Activated T-helper 1 cell treated with anti-CD3 and anti-CD28 coated beads, Interleukin-12 subunit alpha, Interleukin-12 subunit beta, Interleukin-2, Interleukin-4 antibody, amounts not matched to agents 30 ng/mL and 10 ng/mL and 1 ng/mL, durations not matched to agents 14 hours and 24 hours and 36 hours (primary cell): ENCODE measurements at places on chromosomes 5 and 9. TPM values are rescaled to one million over a fixed set of nuclear protein-coding genes. Genes with fewer than 3 reads are reported as not detected.

NOL6 gene
- total RNA-seq = 87.3 and 90.1 TPM in 2 replicates

DNA sequence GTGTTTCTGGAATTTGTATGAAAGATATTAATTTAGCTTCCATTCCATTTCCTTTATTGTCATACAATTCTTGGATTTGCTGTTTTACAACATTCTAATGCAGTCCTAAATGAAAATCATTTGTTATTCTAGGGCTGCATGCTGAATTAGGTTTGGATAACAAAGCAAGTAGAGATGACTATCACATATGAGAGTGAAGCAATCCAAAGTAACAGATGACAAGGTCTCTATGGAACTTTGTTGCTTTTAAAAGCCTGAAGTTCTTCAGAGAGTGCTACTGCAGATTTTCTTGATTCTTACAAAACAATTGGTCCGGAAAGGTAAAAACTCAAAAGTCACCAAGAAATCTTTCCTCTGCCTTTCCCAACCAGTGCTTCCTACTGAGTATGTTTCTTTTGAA is 56.9 kb upstream of the VCAN start:
- no peaks in the 10 kb centered on the region for H3K4me1 ChIP-seq
- peaks cover 2% of the 10 kb centered on the region for H3K27me3 ChIP-seq
- H3K36me3 ChIP-seq = no peaks in the 10 kb centered on the region
- H3K27ac ChIP-seq = no peak overlapping the region

DNA sequence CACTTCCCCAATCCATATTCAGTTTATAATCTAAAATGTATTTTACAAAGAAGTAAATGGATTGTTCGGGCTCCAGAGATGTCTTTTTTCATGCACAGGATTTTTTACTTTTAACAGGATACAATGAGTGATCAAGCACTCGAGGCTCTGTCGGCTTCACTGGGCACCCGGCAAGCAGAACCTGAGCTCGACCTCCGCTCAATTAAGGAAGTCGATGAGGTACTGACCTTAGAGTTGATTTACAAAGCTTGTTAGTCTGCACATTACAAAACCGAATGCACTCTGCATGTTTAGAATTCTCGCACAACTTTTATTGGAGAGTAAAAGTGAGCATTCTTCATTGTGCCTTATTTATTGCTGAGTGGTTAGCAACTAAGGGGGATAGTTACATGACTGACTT is 65.2 kb downstream of the ERAP1 start:
- no peak overlapping the region for H3K4me3 ChIP-seq
- H3K4me1 ChIP-seq = peaks cover 17% of the 10 kb centered on the region
- peaks cover 54% of the 10 kb centered on the region for H3K36me3 ChIP-seq
- no peak overlapping the region for H3K27ac ChIP-seq

DUSP1 gene
- total RNA-seq = 11.9 and 12.5 TPM in 2 replicates

DNA sequence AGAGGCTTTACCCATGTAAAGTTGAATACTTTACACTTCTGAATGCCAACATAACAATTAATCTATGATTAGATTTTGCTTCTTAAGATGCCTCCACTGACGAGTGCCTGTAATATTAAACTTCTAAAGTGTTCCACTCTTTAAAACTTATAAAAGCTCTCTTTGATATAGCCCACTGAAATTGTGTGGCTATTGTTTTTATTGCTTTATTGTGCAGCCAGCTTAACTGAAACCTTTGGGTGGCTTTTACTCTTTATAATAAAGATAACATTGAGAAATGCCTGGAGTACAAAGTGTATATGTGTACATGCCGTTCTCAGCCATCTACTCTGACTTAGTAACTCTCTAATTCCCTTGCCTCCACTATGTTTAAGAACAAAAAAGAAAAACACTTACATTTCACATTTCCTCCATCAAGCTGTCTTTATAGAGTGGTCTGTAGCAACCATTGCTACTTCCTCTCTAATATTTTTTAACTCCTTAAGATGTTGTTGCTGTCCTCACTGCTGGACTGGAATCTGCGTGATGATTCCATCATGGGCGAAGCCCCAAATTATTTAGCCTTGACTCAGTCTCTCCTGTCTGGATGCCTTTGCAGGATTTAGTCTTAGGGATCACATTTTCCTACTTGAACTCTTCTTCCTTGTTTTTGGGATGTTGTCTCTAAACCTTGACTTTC is 9.1 kb downstream of the PIK3R1 start:
- no peak overlapping the region for H3K4me3 ChIP-seq
- H3K27ac ChIP-seq = no peak overlapping the region
- no peaks in the 10 kb centered on the region for H3K27me3 ChIP-seq
- DNase-seq = no peak
- H3K4me1 ChIP-seq = peaks cover 60% of the 10 kb centered on the region
- peaks cover 36% of the 10 kb centered on the region for H3K36me3 ChIP-seq

DNA sequence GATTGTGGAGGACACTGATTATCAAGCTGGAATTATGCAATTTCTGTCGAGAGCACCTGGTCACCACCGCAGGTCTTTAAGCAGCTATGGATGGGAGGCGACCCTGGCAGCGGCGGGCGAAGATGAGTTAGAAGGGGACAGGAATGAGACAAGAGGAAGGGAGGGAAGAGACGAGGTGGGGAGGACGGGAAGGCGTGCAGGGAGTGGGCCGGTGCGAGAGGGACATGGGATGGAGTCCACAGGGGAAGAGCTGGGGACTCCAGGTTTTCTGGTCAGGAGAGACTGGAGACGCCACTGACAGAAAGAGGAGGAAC is 192.3 kb downstream of the MELK start:
- no peaks in the 10 kb centered on the region for H3K4me1 ChIP-seq
- no peak for DNase-seq
- peaks cover 7% of the 10 kb centered on the region for H3K27me3 ChIP-seq
- no peaks in the 10 kb centered on the region for H3K36me3 ChIP-seq

PHF2 gene
- total RNA-seq = 24.5 and 26.5 TPM in 2 replicates

EXD3 gene
- 4.8 and 4.9 TPM in 2 replicates for total RNA-seq

- no peak overlapping the region for H3K4me3 ChIP-seq
- no peaks in the 10 kb centered on the region for H3K36me3 ChIP-seq
- no peak for DNase-seq
- H3K27ac ChIP-seq = no peak overlapping the region
- no peaks in the 10 kb centered on the region for H3K4me1 ChIP-seq
These were observed 82.6 kb downstream of the VCAN start for GRCh38 chr5:83554133-83554532.

- no peak overlapping the region for H3K4me3 ChIP-seq
- peaks cover 14% of the 10 kb centered on the region for H3K27me3 ChIP-seq
- DNase-seq = no peak
These were observed 6.2 kb upstream of the F2R start for GRCh38 chr5:76709762-76710161.

GRCh38 chr9:106420511-106420944 is 442.4 kb upstream of the ZNF462 start:
- H3K4me3 ChIP-seq = no peak overlapping the region
- H3K27ac ChIP-seq = no peak overlapping the region
- H3K27me3 ChIP-seq = no peaks in the 10 kb centered on the region
- H3K36me3 ChIP-seq = no peaks in the 10 kb centered on the region
- no peak for DNase-seq

PCDHGB1 gene
- 0.18 and 0.32 TPM in 2 replicates for total RNA-seq

SLC1A3 gene
- total RNA-seq = not detected in 2 replicates

DNA sequence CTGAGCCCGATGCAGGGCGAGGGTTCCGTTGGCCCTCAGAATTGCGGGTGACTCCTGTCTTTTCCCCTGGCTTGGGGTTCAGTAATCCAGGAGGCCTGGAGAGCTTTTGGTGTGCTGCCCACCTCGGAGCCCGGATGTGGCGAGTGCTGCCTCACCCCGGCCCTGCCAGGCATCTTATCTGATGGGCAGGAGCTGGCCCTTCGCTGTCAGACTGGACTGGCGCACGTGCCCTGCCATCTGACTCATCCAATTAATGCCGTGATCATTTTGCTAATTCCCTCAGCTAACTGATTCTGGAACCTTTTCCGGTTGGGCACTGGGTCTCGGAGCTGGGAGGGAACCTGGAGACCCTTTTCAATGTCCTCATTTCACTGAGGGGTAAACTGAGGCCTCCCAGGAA is 34.6 kb downstream of the RXRA start:
- no peaks in the 10 kb centered on the region for H3K27me3 ChIP-seq
- no peaks in the 10 kb centered on the region for H3K36me3 ChIP-seq
- H3K27ac ChIP-seq = no peak overlapping the region
- DNase-seq = no peak
- no peak overlapping the region for H3K4me3 ChIP-seq

- no peak overlapping the region for H3K4me3 ChIP-seq
- no peak overlapping the region for H3K27ac ChIP-seq
- DNase-seq = no peak
- peaks cover 1% of the 10 kb centered on the region for H3K27me3 ChIP-seq
- H3K36me3 ChIP-seq = no peaks in the 10 kb centered on the region
These were observed 4.7 kb upstream of the CACFD1 start for GRCh38 chr9:133454943-133455673.

- peak within 1 kb of the TSS; percentile 74 for H3K27ac ChIP-seq
- no peak for DNase-seq
- H3K36me3 ChIP-seq = peaks cover 3% of the 10 kb centered on the region
- no peaks in the 10 kb centered on the region for H3K4me1 ChIP-seq
- H3K4me3 ChIP-seq = no peak within 1 kb of the TSS
These were observed at the start of gene IRX2 for GRCh38 chr5:2751592-2752021. Gene IRX2, minus strand, starts transcription at chr5:2751677. Its CDS starts 264 bp downstream, at chr5:2751413.

- no peak overlapping the region for H3K4me3 ChIP-seq
- no peak for DNase-seq
- H3K36me3 ChIP-seq = no peaks in the 10 kb centered on the region
These were observed 102.2 kb downstream of the FGF18 start for GRCh38 chr5:171521679-171522078.

- no peak overlapping the region for H3K27ac ChIP-seq
- H3K4me1 ChIP-seq = no peaks in the 10 kb centered on the region
- no peak for DNase-seq
- no peak overlapping the region for H3K4me3 ChIP-seq
- H3K36me3 ChIP-seq = no peaks in the 10 kb centered on the region
These were observed 115.0 kb downstream of the NFIB start for GRCh38 chr9:14198841-14199455.

- H3K27ac ChIP-seq = peak overlapping the region; percentile 83
- H3K4me3 ChIP-seq = peak overlapping the region; percentile 56
- H3K4me1 ChIP-seq = no peaks in the 10 kb centered on the region
- no peak for DNase-seq
These were observed 1.7 kb upstream of the KLHL3 start for GRCh38 chr5:137737349-137738131.

KIF4B gene
- 0.05 TPM in 2 replicates for total RNA-seq

LCN1 gene
- total RNA-seq = not detected in 2 replicates

DNA sequence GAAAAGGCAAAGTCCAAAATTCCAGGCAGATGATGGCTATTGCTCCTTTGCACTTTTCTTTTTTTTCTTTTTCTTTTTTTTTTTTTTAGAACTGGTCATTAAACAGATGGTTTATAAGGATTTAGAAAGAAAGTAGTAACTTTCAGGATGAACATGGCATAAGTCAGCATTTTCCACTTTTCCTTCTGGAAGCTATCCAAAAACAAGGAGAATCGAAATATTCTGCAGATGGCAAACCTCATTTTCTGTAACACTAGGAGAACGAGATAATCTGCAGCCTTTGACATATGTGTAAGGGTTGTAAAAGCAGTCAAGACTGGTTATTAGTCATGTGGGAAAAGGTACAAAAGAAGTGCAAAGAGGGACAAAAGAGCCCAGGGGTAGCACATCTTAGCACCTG is 69.1 kb upstream of the PUM3 start:
- H3K27ac ChIP-seq = no peak overlapping the region
- peaks cover 2% of the 10 kb centered on the region for H3K27me3 ChIP-seq
- DNase-seq = no peak
- no peak overlapping the region for H3K4me3 ChIP-seq
- H3K36me3 ChIP-seq = no peaks in the 10 kb centered on the region

GRCh38 chr5:72117307-72117706 is 10.0 kb downstream of the MAP1B start:
- H3K4me1 ChIP-seq = no peaks in the 10 kb centered on the region
- no peaks in the 10 kb centered on the region for H3K36me3 ChIP-seq
- H3K27me3 ChIP-seq = peaks cover 43% of the 10 kb centered on the region
- H3K27ac ChIP-seq = no peak overlapping the region

- H3K36me3 ChIP-seq = no peaks in the 10 kb centered on the region
- H3K4me3 ChIP-seq = no peak overlapping the region
- peaks cover 5% of the 10 kb centered on the region for H3K27me3 ChIP-seq
- no peak overlapping the region for H3K27ac ChIP-seq
- peaks cover 6% of the 10 kb centered on the region for H3K4me1 ChIP-seq
- no peak for DNase-seq
These were observed 523.6 kb upstream of the DAB2 start for GRCh38 chr5:39948341-39948740.

DNA sequence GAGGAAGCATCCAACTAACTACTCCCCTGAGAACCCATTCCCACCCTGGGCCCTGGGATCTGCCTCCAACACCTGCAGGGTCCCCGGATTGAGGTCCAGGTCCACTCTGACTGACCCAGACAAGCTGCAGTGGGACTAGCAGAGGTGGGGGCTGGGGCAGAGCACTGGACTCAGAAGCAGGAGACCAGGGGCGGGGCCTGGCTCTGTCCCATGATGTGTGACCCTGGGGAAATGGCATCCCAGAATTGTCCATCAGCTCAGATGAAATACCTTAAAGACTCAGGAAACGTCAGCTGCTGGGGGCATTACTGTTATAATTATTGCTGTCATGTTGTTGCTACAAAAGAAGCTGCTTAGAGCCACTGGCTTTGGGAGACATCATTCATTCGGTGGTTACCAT is 202.4 kb downstream of the C9orf50 start:
- no peak for DNase-seq
- no peaks in the 10 kb centered on the region for H3K27me3 ChIP-seq
- peaks cover 1% of the 10 kb centered on the region for H3K36me3 ChIP-seq
- no peak overlapping the region for H3K27ac ChIP-seq
- H3K4me3 ChIP-seq = no peak overlapping the region

DNA sequence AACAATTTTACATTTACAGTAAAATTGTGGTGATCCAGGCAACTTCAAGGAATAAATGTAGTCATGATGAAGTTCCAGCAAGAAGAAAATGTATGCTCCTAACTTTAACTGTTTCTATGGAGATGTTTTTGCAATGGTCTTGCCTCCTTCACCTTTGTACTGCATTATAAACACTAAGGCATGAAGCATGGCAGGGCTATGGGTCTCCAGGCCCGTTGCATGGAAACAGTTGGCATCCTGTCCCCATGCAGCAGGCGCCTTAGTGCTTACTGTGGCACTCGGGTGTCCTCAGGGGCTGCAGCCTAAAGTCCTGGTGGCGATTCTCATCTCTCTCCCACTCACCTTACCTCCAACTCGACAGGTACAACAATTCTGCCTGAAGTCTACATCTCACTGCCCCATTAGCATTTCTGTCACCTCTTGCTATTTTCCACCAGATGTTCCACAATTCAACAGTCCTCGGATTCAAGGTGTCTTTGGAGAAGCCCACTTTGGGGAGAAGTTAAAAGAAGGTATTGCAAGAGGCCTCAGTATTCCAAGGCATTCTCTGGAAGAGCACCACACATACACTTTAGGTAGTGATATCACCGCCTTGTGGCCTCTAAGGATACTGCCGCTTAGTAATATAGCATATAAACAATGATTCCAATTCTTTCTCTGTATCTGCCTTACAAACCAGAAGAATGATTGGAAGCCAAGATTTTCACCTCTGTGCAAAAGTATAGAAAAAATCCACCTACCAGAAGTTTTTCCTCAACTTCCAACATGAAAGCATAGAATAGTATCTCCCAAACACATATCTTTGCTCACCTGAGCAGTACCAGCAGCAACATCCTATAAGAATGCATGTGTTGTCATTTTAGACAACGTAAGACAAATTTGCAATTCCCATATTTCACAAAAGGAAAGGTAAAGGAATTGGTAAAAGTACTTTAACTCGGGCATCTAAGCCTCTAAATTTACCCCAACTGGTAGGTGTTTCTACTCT is 5.1 kb downstream of the LIFR start:
- peaks cover 5% of the 10 kb centered on the region for H3K4me1 ChIP-seq
- H3K27ac ChIP-seq = no peak overlapping the region
- H3K36me3 ChIP-seq = no peaks in the 10 kb centered on the region
- H3K4me3 ChIP-seq = no peak overlapping the region
- H3K27me3 ChIP-seq = peaks cover 46% of the 10 kb centered on the region

- H3K27ac ChIP-seq = no peak overlapping the region
- H3K4me1 ChIP-seq = no peaks in the 10 kb centered on the region
- DNase-seq = no peak
- peaks cover 4% of the 10 kb centered on the region for H3K36me3 ChIP-seq
These were observed 30.8 kb downstream of the KLHL3 start for GRCh38 chr5:137705106-137705505.
